Left cardiac atrium (tissue), 4 donors: ENCODE measurements at places on chromosomes 16 and 17. TPM values are rescaled to one million over a fixed set of nuclear protein-coding genes. Genes with fewer than 3 reads are reported as not detected.

Gene C1QTNF8
- total RNA-seq, result not detected

- DNase-seq, result no peak
Observed at GRCh38 chr17:42774066-42774745, 957 bp downstream of the VPS25 start.

DNA sequence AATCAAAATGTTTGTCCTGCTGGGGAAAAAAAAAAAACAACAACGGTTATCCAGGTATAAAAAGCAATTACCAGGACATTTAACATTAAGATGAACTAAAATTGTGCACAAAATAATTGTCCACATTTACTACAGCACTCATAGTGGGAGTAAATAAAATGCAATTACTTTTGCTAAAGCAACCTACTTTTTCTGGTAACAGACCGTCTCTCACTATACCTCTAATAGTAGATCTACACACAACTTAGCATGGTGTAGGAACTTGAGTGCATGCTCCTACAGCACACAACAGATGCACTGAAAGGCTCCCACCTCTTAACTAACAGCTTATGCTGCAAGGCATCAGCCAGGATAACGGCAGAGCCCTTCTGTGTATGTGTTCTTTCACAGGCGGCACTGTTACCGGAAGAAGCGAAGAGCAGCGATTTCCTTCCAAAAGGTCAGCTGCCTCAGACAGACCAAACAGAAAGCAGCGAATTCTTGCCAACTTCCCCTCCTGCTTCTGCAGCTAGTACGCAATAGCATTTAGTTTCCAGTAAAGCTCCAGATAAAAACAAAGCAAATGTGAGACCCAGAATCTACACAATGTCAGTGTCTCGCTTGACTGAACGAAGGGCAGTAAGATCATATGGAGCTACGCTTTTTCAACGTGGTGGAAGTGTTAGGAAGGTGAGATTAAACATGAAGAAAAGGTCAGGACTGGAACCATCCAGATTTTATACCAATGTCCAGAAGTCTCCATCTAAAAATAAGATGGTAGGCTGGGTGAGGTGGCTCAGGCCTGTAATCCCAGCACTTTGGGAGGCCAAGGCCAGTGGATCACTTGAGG, 27.6 kb downstream of the STAT5B start:
- peak; percentile 85 for DNase-seq

Gene CAMTA2
- total RNA-seq, result 35.5 TPM

DNA sequence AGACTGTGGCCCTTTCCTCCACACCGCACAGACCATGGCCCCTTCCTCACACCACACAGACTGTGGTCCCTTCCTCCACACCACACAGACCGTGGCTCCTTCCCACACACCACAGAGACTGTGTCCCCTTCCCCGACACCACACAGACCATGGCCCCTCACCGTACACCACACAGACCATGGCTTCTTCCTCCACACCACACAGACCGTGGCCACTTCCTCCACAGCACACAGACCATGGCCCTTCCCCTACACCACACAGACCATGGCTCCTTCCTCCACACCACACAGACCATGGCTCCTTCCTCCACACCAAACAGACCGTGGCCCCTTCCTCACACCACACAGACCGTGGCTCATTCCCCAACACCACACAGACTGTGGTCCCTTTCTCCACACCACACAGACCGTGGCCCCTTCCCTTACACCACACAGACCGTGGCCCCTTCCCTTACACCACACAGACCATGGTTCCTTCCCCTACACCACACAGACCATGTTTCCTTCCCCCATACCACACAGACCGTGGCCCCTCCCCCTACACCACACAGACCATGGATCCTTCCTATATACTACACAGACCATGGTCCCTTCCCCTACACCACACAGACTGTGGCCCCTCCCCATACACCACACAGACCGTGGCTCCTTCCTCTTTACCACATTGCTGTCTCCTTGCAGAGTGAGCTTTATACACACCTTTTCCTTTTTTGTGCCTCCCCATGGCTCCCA, 297.5 kb upstream of the FOXF1 start:
- no peak for DNase-seq

Gene GRAP
- 1.6 TPM for total RNA-seq

DNA sequence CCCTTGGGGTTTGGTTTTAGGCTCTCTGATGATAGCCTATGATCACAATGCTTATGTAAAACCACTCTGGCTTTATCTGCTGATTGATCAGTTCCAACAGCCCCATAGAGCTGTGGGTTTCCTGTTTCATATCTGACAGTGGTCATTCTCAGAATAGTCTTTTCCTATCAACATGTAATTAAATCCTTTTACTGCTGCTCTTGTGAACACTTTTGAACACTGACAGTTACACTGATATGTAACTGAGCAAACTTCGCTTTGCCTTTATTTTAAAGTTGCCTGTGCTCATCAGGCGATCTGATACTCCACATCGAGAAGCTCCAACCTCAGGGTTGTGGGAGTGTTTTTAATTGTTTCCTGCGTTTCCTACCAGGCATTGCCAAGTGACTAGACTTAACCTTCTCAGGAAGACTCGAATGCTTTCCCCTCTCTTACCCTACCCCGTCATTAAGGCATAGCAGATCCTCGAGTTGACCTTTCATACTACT, 17.3 kb upstream of the CLEC18B start:
- no peak for DNase-seq

- no peak for DNase-seq
Observed at GRCh38 chr16:74053826-74054225, 242.8 kb upstream of the PSMD7 start.

DNA sequence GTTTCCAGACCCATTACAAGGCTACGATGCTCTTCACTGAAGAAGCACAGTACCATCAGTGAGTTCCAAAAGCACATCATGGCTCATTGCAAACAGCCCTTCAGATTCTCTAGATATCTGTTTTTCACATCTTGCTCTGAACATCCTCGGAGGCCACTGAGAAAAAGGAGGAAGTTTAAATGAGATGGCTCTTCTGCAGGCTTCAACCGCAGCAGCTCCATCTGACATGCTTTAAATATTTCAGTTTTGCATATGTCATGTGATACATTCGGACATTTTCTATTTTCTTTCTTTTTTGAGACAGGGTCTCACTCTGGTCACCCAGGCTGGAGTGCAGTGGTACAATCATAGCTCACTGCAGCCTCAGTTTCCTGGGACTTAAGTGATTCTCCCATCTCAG, 396.8 kb downstream of the NPIPA8 start:
- DNase-seq, result no peak

DNA sequence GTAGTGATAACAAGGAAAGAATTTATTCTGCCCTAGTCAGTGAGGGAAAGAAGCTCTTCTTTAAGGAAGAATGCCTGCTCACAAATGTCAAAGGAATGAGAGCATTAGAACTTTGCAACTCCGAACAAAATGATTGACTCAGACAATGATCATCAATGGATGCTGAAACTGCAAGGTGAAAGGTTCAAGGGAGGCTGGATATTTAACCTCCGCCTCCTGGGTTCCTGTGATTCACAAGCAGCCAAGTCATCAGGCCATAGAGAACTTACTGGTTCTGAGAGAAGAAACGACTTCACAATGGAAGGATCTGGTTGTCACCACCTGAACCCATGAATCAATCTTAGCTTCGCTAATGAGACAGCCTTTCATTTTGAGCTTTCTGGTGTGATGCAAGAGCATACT, 16.0 kb upstream of the SCNN1B start:
- DNase-seq, result no peak

DNA sequence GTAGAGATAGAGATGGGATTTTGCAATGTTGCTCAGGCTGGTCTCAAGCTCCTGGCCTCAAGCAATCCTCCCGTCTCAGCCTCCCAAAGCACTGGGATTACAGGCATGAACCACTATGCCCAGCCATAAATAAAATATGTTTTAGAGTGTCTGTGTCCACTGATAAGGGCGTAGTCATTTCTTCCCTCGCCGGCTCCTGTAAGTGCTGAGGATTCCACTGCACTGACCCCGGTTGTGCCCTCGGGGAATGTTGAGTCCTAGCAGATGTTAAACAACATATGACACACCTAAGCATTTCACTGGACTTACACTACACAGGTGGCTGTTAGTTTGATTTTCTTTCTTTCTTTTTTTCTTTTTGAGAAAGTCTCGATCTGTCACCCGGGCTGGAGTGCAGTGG, 5.6 kb upstream of the SHMT1 start:
- no peak for DNase-seq

- DNase-seq, result no peak
Observed at GRCh38 chr17:81958633-81959342, 2.2 kb downstream of the NOTUM start.

GRCh38 chr17:74839990-74840852, 19.5 kb downstream of the GRIN2C start:
- no peak for DNase-seq

GRCh38 chr17:41728056-41728455, 6.4 kb downstream of the HAP1 start:
- DNase-seq, result no peak

GRCh38 chr16:1746693-1747195, 24.6 kb downstream of the NME3 start:
- DNase-seq, result no peak

Gene ITGA2B
- 2.4 TPM for total RNA-seq

GRCh38 chr17:73247726-73248125, 14.0 kb downstream of the CPSF4L start:
- no peak for DNase-seq

Gene CCL11
- total RNA-seq, result 1.7 TPM

DNA sequence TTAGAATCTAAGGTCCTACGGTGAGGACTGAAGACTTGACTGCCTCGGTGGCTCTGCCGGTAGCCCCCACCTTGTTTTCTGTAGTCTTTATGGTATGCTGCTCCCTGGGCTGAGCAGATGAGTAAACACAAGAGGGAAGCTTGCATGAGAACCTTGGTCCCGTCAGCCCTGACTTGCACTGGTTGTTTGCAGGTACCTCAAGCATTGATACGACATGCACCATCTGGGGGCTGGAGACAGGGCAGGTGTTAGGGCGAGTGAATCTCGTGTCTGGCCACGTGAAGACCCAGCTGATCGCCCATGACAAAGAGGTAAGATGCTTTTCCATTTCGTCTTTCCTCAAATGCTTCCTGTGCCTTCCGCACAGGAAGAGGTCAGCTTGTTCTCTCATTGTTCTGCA, 21.1 kb upstream of the TACO1 start:
- no peak for DNase-seq

DNA sequence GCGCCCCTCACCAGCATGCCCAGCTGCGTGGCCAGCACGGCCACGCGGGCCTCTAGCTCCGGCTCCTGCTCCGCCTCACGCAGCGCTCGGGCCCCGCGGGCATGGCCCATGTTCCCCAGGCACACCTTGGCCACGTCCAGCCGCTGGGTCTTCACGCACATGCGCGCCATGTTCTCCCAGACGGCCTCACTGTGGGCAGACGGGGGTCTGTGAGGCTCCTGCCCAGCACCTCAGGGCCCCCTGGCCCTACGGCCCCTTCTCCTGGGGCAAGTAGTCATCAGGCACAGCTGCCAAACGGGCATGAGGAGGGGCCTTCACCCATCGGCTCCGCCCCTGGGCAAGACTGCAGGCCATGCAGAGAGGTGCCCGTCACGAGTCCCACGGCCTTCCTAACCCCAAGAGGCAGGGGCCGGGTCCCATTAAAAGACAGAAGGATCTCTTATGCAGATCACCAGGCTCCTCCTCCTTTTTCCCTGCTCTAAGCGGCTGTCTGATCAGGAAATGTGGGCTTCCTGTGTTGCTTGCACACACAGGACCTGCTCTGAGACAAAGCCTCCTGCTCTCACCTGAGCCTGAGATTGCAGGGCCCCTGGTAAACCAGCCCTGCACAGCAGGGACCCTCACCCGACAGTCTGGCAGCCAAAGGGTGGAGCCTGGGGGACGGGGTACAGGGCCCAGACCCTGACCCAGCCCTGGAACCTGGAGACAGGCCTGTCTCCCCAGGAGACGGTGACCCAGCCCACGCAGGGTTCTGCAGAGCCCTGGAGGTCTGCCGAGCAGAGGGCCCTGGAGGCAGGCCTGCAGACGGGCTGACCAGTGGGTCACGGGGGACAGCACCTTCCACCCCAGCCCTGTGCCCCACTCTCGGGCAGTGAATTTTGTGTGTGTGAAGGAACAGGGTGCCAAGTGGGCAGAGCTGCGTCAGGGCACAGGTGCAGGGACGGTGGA, 6.6 kb upstream of the TMEM204 start:
- DNase-seq, result no peak

DNA sequence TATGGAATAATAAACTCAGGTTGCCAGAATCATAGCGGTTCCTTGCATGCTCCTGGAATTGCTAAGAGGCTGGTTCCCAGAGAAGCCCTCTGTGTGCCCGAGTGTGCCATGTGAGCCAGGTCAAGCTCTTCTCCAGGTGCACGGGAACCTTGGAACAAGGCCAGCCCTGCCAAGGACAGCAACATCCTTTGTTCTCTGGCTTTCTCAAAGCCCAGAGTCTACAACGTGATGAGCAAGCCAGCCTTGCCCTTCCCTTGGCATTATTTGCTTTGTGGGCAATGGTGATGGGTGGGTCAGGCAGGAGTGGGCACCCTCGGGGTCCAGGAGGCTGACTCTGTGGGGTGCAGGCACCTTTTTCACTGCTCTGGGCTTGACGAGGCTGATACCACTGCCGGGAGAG, 14.2 kb upstream of the SEC14L1 start:
- DNase-seq, result no peak

DNA sequence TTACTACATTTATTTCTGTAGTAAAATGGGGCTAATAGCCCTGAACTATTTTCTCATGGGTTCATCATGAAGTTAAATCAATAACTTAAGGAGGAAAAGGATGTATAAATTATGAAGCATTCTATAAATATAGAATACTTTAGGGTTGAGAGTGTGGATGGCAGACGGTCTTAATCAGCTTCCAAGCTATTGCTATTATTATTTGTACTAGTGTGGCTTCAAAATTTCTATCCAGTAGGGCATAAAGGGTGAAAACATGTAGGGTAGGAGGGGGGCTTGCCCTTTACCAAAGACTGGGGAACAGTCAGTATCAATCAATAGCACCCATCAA, 26.4 kb upstream of the DHX8 start:
- no peak for DNase-seq

Gene EVPLL
- total RNA-seq, result not detected

GRCh38 chr16:11367483-11367906, 22.2 kb downstream of the RMI2 start:
- DNase-seq, result no peak

DNA sequence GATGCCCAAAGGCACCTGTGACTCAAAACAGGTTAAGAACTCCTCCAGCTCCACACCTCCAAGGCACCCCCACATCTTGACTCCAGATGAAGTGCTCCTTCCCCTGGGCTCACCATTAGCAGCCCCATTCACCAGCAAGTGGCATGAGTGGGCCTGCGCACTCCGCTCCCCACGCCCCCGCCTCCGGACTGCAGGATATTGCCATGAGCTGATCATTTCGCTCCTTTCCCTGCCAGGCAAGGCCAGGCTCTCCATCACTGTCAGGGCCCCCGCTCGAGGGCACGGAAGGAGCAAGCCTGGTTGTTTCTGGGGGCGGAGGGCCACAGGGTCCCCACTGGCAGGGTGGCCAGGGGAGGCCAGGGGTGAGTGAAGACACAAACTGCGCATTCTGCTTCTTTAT, 69.9 kb downstream of the ZNF423 start:
- DNase-seq, result no peak

Gene NPW
- not detected for total RNA-seq

- DNase-seq, result peak; percentile 18
Observed at GRCh38 chr16:6682142-6682811, 650.4 kb upstream of the RBFOX1 start.

Gene TBC1D3C
- total RNA-seq, result 0.32 TPM

Gene FAM20A
- 7.9 TPM for total RNA-seq

GRCh38 chr17:81543339-81543675, 8.8 kb downstream of the FAAP100 start:
- DNase-seq, result peak; percentile 32

Gene NAGS
- 1.4 TPM for total RNA-seq
